Activated T-helper 1 cell treated with anti-CD3 and anti-CD28 coated beads, Interleukin-2, amount 50 U/mL, for 16 hours (primary cell): ENCODE measurements at places on chromosomes 7 and 10.

DNA sequence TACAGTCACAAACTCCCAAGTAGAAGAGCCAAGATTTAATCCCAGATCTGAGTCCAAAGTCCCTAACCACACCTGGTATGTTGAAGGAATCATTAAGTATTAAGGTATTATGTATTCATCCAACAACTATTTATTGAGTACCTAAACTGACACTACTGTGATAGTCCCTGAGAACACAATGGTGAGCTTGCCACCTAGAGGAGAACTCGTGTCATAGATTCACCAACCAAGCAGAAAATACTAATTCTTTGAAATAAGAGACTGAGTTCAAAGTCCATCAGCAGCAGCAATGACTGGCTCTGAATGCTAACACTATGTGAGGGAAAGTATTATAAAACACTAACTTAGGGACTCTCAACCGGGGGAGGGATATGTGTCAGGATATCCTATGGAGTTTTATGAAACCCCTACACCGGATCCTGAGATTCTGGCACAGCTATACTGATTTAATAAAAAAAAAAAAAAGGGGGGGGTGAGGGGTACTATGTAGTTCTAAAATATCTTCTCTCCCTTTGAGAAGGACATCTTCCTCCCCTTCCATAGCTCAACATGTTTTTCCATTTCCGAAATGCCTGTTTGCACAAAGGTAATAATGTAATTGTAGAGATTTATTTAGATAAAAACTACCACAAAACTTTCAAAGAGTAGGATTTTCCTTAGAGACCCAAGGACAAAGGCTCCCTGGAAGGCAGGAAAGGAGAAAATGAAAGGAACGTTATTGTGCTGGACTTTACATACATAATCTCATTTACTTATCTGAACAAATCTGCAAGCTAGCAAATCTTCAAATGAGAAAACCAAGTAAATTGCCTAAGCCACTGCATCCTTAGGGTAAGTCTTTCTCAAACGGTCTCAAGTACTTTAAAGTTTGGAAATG is 1.6 kb downstream of the NCOA4 start:
- DNase-seq, result no peak

GRCh38 chr10:6737080-6737641 is 157.1 kb upstream of the PRKCQ start:
- DNase-seq, result no peak

- no peak for DNase-seq
Observed at GRCh38 chr7:7848246-7848645, 120.3 kb upstream of the GLCCI1 start.

DNA sequence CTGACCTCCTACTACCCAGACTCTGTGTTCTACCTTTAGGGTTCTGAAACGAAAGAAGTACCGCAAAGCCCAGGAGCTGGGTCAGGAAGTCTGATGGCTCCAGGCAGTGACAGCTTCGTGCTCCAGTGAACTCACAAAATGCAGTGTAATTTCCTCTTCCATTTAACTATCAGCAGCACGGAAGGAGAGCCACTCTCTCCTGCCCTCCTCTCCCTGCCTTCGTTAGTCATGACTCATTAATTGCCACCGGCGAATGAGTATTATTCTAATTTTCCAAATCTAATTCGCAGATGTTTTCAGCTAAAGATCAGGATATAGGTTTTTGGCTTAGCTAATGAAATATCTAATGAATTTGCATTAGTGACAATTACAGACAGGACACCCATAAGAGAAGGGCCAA is 1262.0 kb downstream of the TYW1 start:
- DNase-seq, result no peak

GRCh38 chr10:100036850-100037249 is 27.1 kb upstream of the DNMBP start:
- no peak for DNase-seq

DNA sequence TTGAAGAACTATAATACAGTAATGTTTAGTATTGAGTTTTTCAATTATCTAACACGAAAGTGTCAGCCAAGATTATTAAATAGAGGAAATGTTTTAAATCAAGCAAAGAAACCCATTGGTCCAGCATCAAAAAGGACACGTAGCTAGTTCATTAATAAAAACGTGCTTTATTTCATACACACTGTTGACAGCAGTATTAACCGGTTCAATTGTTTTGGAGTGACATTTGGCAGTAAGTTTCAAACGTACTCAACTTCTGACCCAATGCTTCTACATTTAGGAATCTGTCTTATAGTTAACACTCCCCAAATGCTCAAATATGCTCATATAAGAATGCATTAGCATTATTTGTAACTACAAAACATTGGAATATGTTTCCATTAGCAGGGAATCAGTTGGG is 41.3 kb downstream of the SLC16A12 start:
- DNase-seq, result no peak

- DNase-seq, result peak; percentile 65
Observed at GRCh38 chr10:70602665-70603448, at the start of gene PRF1. TSS of gene PRF1 (minus strand) at chr10:70602741. CDS start at chr10:70600902, 1,839 bp downstream.

- DNase-seq, result no peak
Observed at GRCh38 chr7:28028471-28028870, 152.1 kb downstream of the JAZF1 start.

- no peak for DNase-seq
Observed at GRCh38 chr10:106935978-106936451, 228.5 kb downstream of the SORCS1 start.

DNA sequence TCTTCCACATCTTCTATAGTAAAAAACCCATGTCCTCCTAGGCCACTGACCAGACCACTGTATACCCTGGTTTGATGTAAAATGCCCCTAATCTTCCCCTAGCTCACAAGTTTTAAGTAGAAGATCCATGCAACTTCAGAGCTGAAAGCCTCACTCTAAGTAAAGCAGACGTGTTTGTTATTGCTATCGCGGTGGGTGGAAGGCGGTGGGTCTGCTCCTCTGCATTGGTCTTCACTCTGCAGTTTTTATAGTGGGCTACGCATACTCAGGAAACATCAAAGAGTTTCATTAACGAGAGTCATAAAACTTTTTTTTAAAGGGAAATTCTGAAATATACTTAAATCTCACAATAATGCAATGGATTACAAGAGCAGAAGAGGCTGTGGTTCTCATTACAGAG is 91.7 kb downstream of the ATE1 start:
- no peak for DNase-seq

GRCh38 chr7:135205850-135206249 is 5.5 kb downstream of the WDR91 start:
- DNase-seq, result no peak
